Dorsolateral prefrontal cortex (tissue), 122 donors: ENCODE measurements at places on chromosomes 4 and X.
A peak's percentile ranks its signal among the peaks of the same experiment; 100 is the strongest.

DNA sequence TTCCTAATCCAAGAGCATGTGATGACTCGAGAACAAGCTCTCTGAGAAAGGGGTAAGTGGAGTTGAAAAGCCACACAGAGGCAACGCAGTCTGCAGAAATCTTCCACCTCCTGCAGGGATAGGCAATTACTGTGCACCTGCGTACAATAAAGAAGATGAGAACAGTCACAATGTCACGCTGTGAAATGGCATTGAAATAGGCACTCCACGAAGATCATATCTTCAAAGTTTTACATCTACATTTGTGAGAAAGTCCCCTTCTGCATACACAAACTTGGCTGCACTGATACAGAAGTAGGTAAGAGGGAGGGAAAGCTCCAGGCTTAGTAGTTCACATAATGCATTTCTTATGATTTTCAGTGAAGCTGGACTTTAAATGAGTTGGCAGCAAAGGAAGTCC, 27.1 kb downstream of the DDX60L start:
- no peak for DNase-seq

- DNase-seq, result no peak
Observed at GRCh38 chrX:65488495-65488894, 46.1 kb downstream of the LAS1L start.

- no peak for DNase-seq
Observed at GRCh38 chrX:22338740-22339139, 66.0 kb downstream of the CBLL2 start.

- DNase-seq, result no peak
Observed at GRCh38 chr4:82618103-82618720, 56.4 kb upstream of the TMEM150C start.

DNA sequence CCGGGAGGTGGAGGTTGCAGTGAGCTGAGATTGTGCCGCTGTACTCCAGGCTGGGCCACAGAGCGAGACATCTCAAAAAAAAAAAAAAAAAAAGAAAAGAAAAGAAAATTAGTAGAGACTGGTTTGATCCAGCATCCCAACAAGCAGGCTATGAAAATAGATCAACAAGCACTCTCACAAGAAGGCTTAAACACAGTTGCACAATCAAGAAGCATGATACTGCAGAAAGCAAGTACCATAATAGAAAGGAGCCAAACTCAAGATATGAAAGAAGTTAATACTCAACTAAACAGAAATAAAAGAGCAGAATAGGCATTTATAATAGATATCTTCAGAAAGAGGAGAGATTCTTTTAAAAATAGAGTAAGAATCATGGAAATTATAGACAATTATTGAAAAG, 10.6 kb downstream of the TLR6 start:
- no peak for DNase-seq

- DNase-seq, result no peak
Observed at GRCh38 chr4:48499551-48500066, 9.6 kb downstream of the ZAR1 start.

GRCh38 chr4:109134921-109135320, 167.5 kb downstream of the COL25A1 start:
- no peak for DNase-seq

DNA sequence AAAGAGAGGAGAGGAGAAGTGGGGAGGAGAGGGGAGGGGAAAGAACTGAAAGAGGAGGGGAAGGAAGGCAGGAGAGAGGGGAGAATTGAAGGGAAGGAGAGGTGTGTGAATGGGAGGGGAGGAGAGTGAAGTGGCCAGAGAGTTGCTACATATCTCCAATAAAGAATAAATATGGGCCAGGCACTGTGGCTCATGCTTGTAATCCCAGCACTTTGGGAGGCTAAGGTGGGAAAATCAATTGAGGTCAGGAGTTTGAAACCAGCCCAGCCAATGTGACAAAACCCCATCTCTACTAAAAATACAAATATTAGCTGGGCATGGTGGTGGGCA, 482.4 kb downstream of the NAF1 start:
- DNase-seq, result no peak

DNA sequence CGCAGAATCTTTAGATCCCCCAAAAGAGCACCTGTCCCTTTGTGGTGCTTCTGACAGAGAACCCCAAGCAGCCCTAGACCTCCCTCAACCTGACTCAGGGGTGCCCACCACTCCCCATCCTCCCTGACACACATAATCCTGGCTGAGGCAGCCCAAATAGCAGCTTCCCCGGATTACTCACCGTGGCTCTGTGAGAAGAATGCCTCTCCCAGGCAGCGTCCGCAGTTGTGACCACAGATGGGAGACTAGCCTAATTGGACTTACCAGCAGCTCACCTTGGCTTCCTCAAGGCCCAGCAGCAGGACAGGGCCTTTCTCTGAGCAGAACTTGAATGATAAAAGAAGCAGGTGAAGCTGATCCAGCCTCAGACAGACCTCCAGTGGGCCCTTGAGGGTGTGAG, 10.3 kb upstream of the ODAPH start:
- no peak for DNase-seq

GRCh38 chrX:86148024-86148511, at the start of gene DACH2:
Gene DACH2 (plus strand): TSS chrX:86148451.
- peak; percentile 84 for DNase-seq

DNA sequence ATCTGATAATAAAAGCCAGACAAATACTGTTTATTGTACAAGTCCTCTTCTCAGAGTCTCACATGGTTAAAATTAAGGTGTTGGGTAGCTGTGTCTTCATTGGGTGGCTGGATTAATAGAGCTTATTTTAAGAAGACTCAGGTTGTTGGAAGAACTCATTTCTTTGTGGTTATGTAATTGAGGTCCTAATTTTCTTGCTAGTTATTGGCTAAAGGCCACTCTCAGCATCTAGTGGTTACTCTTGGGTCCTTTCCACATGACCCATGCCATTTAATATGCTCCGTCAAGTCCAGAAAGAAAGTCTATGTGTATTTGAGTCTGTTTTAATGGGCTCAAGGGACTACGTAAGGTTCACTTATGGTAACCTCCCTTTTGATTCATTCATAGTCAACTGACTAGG, 1668.6 kb upstream of the AGA start:
- DNase-seq, result no peak

DNA sequence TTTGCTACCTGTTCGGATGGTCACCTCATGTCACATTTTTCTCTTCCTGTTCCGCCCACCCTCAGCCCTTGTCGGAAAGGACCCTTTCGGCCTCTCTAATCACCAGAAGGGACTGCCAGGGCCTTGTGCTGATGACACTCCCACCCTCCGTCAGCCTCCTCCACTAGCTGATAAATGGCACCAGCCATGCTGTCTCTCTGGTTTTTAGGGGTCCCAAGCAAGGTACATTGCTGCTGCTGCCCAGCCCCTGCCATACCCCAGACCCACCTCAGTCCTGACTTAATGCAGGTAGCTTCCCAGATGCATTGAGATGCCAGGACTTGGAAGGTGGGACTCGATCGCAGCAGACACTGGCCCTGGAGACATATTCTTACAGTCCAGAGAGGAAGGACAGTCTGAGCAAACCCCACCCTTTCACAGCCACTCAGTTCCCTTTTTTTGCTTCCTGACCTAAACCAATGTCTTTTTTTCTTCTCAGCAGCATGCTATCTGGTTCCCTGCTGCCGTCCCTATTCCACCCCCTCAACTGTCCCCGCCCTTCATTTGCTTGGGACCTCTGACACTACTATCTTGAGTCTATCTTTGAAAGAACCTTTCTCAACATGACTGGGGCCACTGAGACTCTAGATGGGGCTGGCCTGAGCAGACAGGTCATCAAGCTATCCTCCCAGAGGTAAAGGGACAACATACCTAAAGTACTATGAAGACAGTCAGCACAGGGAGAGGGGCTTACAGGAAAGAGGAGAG, at the start of gene BTK:
Gene BTK (minus strand): TSS at position 397 of the 747 bp plus-strand sequence. CDS start 10,907 bp downstream, outside the sequence.
- no peak for DNase-seq

DNA sequence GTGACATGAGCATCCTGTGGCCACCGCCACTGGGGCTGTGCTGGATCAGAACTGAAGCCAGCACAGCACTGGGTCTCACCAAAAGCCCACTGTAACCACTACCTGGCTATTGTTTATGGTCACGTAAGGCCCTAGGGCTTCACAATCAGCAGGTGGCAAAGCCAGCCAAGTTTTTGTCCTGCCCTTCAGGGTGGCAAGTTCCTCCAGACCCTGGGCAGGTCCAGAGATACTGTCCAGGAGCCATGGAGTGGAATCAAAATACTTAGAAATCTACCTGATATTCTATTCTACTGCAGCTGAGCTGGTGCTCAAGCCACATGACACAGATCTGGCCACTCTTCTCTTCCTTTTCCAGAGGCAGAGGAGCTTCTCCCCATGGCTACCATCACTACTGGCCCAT, 121.2 kb upstream of the CXXC4 start:
- no peak for DNase-seq

GRCh38 chrX:129831091-129831885, 12.4 kb downstream of the ZDHHC9 start:
- peak; percentile 85 for DNase-seq

DNA sequence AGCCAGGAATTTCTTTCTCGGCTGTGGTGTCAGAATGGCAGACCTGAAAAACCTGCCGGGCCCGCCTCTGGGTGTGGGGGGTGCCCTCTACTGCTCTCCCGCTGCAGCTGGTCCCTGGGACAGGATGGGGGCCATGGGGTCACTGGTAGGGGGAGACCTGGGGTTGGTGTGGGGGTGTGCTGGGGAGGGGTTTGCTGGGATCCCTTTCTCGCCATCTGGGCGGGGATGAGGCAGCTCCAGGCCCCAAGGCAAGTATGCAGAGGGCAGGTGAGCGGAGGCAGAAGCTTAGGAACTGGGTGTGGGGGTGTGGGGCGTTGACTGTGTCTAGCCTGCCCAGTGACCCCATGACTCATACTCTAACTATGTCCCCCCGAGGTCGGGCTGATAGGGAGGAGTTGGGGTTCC, 884 bp downstream of the CCDC120 start:
- no peak for DNase-seq

- no peak for DNase-seq
Observed at GRCh38 chrX:68440940-68441339, 7.6 kb upstream of the OPHN1 start.

DNA sequence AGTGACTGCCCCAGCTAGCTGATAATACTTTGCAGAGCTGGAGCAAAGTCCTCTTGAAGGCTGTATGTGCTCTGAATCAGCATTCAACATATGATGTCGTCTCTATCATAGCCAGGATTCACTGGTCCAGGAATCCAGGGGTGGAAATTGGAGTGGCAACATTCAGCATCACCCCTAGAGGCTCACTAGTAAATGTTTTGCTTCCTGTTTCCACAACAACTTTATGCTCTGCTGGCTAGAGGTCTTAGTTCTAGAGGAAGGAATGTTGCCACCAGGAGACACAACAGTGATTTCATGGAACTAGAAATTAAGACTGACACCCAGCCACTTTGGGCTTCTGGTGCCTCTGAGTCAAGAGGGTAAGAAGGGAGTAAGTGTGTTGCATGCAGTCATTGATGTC, 11.3 kb downstream of the MAGEA1 start:
- DNase-seq, result no peak

DNA sequence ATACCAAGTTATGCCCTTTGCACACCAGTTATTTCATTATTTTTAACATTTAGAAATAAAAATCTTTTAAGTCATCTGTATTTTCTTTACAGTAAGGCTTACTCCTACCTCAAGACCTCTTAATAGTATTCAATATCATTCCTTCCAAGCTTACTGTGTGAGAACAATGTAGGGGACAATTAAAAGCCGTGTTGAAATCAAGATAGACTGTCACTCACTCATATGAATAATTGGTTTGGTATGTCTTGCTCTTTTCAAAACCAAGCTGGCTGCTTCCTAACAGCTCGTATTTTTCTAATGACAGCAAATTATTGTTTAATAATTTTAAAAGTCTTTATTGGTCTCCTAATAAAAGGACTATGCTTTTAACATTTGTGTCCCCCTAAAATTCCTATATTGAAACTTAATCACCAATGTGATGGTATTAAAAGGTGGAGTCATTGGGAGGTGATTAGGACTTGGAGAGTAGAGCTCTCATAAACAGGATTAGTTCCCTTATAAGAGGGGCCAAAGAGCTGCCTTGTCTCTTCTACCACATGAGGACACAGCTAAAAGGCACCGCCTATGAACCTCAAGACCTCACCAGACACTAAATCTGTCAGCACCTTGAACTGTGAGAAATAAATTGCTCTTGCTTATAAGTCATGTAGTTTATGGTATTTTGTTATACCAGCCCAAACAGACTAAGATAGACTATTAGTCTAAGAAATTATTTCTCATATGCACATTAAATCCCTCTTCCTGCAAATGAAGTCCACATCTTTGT, 4.1 kb downstream of the ABCB7 start:
- DNase-seq, result no peak

GRCh38 chrX:110678591-110678990, 117.0 kb downstream of the CHRDL1 start:
- no peak for DNase-seq

- no peak for DNase-seq
Observed at GRCh38 chrX:25016361-25016671, 551 bp upstream of the ARX start.

DNA sequence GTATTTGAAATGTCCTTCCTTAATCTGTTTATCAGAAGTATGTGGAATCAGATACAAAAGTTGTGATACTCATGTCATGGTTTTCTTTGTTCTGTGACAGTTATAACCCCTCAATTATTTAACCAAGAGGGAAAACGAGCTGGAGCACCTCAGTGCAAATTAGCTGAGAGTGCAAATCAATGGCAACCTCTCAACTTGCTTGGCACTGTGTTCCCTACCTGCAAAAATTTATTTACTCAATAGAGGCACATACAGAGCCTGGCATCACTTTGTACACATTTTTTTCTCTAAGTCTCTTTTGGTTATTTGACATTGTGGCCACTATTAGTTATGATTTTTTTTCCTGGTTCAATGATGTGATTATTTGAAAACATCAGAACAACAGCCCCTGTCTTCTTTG, 186.2 kb downstream of the STIM2 start:
- no peak for DNase-seq

- peak; percentile 11 for DNase-seq
Observed at GRCh38 chr4:156169861-156170260, 216.2 kb upstream of the CTSO start.

DNA sequence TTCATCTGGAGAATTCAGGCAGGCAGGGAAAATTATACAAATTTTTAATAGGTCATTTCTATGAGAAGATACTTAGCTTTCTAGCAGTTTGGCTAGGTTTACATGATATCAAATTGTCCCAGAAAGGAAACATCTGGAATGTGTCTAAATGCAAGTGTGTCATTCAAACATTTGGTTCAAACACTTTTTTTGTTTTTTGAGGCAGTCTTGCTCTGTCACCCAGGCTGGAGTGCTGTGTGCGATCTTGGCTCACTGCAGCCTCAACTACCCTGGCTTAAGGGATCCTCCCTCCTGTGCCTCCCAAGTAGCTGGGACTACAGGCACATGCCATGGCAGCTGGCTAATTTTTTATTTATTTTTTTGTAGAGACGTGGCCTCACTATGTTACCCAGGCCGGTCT, 31.6 kb downstream of the SPARCL1 start:
- no peak for DNase-seq

- no peak for DNase-seq
Observed at GRCh38 chr4:71683309-71683708, 100.6 kb downstream of the GC start.

DNA sequence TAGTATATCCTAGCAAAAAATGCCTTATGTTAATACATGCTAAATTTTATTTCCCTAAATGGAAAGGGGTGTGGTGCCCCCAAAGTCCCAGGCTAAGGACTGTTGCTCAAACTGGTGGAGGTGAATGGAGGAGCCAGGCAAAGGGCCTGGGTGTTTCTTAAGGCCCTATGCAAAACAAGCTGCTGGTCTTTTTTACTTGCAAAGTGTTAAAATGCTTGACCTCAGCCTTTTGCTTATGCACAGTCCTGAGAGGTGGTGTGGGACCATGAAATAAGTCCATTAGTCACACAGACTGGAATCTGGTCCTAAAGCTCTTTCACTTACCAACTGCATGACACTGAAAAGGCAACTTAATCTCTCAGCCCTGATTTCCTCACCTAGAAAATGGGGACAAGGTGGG, 223.5 kb upstream of the MBNL3 start:
- no peak for DNase-seq
